ENCODE measurements at places on chromosomes 13 and 19.
A peak's percentile ranks its signal among the peaks of the same experiment; 100 is the strongest.

DNA sequence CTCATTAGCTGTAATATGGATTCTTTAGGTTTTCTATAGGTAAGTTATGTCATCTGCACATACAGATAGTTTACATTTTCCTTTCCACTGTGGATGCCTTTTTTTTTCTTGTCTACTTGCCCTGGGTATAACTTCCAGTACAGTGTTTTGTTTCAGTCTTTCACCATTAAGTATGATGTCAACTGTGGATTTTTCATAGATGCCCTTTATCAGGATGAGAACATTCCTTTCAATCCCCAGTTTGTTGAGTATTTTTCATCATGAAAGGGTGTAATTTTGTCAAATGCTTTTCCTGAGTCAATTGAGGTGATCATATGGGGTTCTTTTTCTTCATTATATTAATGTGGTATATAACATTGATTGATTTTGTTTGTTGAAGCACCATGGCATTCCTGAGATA is 43.6 kb upstream of the SACS start:
- no peak for DNase-seq

DNA sequence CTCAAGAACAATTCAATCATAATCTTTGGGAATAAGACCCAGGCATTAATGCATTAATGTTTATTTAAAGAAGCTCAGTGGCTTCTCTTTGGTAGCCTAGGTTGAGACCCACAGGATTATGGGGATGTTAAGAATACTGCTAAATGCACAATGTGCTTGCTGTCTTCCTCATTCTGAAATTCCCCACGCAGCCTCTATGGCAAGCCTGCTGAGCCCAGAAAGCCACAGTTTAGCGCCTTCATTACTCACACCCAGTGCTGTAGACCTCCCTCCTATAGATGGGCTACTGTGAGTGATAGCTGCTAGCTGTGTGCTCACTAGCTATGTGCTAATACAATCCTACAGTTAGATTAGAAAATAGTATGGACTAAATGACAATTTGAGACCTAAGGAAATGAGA is 90.6 kb downstream of the TNFSF13B start:
- DNase-seq = no peak

DNA sequence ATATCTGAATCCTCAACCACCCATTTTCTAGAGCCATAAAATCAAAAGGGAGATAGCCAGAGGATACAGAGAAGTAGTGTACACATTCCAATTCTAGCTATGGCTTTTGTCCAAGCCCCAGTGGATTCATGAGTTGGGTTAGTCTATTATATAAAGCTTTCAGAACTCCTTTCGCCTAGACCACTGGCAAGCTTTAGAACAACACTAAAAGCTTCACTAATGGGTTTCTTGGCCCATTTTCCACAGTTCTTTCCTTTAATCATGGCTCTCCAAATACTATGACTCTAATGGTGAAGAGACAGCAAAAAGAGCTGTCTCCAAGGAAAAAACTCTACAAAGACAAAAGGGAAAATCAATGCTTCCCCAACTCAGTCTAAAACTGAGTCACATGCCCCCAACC is 48.2 kb upstream of the SLITRK5 start:
- no peak for DNase-seq

- peak; percentile 72 for DNase-seq
Observed at GRCh38 chr13:91270031-91270430, 77.5 kb upstream of the MIR17HG start.

- DNase-seq = no peak
Observed at GRCh38 chr19:43773725-43774102, 7.1 kb downstream of the KCNN4 start.

GRCh38 chr19:55544776-55545439 is 435 bp downstream of the SBK3 start:
- no peak for DNase-seq

- peak; percentile 65 for DNase-seq
Observed at GRCh38 chr13:110562036-110562597, 595 bp upstream of the RAB20 start.

DNA sequence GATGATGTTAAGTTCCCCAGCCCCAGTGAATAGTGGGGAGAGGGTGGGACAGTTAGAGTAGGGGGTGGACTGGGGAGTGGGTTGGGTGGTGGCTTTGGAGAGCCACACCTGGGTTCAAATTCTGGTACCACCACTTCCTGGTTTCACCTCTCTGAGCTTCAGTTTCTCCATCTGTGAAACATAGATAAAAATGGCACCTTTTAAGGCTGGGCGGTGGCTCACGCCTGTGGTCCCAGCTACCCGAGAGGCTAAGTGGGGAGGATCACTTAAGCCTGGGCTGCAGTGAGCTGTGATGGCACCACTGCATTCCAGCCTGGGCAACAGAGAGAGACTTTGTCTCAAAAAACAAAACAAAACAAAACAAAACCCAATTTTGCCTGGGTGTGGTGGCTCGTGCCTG is 5.9 kb downstream of the VAV1 start:
- DNase-seq = no peak

- no peak for DNase-seq
Observed at GRCh38 chr13:98429977-98430736, 146.8 kb downstream of the STK24 start.

DNA sequence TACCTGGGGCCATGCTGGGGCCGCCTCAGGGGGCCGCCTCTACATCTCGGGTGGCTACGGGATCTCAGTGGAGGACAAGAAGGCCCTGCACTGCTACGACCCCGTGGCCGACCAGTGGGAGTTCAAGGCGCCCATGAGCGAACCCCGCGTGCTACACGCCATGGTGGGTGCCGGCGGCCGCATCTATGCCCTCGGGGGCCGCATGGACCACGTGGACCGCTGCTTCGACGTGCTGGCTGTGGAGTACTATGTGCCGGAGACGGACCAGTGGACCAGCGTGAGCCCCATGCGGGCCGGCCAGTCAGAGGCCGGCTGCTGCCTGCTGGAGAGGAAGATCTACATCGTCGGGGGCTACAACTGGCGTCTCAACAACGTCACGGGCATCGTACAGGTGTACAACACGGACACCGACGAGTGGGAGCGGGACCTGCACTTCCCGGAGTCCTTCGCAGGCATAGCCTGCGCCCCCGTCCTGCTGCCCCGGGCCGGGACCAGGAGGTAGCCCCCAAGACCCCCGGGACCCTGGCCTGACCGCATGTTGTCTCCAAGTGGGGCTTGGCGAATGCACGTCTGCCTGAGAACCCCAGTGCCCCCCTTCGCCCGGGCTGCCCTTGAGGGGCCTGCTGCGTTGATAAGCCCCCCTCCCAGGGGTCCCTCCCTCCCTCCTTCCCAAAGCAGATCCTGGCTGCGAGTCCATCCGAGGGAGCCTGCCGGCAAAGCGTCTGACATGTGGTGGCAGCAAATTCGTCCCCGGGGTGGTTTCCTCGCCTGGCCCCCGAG is 14.5 kb upstream of the CRTC1 start:
- DNase-seq = no peak

DNA sequence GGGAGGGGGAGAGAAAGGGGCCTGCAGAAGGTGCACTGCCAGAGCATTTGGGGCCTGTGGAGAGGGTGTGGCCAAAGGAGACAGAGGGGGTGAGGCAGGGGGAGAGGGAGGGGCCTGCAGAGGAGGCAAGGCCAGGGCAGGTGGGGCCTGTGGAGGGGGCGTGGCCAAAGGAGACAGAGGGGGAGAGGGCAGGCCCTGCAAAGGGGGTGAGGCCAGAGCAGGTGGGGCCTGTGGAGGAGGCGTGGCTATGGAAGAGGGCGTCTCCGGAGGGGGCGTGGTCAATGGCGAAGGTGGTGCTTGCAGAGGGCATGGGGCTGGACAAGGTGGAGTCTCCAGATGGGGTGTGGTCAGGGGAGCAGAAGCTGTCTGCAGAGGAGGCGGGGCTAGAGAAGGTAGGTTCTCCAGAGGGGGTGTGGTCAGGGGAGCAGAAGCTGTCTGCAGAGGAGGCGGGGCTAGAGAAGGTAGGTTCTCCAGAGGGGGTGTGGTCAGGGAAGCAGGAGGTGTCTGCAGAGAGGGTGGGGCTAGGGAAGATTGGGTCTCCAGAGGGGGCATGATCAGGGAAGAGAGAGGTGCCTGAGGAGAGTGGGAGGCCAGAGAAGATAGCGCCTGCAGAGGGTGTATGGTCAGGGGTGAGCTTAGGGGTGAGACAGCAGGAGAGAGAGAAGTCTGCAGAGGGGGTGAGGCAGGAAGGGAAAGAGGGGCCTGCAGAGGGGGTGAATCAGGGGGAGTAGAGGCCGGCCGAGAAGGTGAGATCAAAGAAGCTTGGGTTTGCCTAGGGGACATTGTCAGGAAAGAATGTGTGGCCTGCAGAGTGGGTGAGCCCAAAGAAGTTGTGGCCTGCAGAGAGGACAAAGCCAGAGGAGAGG is 3.4 kb downstream of the PRR36 start:
- peak; percentile 33 for DNase-seq

- no peak for DNase-seq
Observed at GRCh38 chr19:32642771-32643170, 32.2 kb downstream of the ANKRD27 start.

DNA sequence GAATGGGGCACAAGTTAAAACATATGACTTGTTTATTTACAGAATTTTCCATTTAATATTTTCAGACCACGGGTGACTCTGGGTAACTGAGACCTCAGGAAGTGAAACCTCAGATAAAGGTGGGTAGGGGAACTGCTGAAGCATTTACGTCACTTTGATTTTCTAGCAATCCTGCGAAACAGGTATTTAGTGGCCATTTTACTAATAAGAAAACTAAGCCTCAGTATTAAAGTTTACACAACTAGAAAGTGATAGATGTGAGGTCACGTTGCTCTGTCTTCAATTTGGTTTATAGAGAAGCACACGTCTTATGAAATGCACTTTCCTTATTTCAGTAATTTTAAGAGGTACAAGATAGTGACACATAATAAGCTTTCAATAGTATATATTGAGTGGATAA is 402.8 kb downstream of the FGF9 start:
- DNase-seq = no peak

DNA sequence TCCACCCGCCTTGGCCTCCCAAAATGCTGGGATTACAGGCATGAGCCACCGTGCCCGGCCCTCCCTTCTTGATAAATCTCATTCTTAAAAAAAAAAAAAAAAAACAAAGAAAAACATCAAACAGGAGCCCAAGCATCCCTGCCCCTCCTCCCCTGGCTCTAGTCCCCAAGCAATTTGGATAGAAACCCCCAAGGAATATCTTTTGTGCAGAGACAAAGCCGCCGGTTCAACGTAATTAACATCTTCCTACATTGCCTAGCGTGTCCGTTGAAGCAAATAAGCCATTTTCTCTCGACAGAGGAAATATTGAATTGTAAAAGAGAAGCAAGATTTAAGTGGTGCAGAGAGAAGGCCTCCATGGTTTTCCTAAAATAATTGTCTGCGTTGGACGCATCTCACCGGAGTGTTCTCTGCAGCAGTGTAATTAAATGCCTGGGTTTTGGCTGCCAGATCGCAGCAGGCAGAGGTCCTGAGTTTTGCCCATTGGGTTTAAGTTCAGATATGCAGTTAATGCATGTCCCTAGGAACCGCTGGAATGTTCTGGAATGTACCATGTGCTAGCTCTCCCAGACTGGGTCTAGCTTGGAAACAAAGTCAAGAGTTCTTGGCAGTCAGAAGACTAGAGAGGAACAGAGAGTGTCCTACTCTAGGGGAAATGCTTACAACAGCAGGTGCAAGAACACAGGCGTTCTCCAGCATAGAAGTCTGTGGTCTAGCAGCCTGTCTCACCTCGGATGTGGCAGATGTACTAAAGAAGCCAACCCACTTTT is 30.8 kb downstream of the PIN1 start:
- DNase-seq = no peak

- no peak for DNase-seq
Observed at GRCh38 chr13:27913160-27913559, 6.6 kb upstream of the PDX1 start.

DNA sequence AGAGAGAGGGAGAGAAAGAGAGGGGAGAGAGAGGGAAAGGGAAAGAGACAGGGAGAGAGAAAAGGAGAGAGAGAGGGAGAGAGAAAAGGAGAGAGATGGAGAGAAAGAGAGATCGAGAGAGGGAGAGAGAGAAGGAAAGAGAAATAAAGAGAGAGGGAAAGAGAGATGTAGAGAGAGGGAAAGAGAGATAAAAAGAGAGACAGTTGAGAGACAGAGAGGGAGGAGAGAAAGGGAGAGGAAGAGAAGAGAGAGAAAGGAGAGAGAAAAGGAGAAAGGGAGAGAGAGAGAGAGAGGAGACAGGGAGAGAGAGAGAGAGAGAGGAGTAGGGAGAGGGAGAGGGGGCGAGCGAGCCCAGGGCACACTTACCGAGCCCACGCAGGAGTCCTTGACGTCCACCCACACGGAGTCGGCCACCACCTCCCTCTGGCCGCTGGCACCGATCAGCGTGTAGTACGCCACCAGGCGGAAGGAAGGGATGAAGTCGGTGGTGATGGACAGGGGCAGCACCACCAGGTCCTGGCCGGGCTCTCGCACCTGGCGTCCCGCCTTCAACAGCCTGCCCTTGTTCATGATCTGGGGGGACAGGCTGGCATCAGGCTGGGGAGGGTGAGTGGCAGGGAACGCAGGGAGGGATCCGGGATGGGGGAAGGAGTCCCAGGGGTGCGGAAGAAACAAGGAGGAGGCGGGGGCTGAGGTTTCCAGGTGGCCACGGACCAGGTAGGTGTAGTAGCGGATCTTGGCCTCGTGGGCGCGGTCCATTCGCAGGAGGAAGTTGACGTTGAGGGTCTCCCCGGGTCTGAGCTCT is 10.0 kb downstream of the C3 start:
- DNase-seq = no peak

DNA sequence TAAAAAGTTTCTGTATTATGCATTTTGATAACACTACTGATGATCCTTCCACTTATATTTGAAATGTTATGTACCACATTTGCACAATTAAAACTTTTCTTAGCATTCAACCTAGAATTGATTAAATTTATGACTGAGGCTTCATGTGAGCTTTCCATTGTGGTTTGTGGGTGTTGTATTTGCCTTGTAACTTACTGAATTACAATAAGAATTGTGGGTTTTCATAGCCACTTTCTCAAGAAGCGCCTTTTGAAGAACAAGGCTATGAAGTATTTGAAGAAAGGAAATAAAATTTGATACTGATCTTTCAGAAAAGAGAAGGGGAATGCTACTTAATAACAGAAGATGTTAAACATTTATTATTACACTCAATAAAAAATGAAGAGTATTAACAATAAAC is 7.0 kb upstream of the TEX26 start:
- no peak for DNase-seq

- DNase-seq = no peak
Observed at GRCh38 chr19:49017041-49017665, at the start of gene LHB. Gene LHB (minus strand): TSS chr19:49017091. CDS start chr19:49017081, 10 bp downstream.

GRCh38 chr13:45826731-45827130 is 24.8 kb downstream of the SIAH3 start:
- no peak for DNase-seq

- peak; percentile 70 for DNase-seq
Observed at GRCh38 chr13:98839856-98840769, 87.6 kb upstream of the SLC15A1 start.

DNA sequence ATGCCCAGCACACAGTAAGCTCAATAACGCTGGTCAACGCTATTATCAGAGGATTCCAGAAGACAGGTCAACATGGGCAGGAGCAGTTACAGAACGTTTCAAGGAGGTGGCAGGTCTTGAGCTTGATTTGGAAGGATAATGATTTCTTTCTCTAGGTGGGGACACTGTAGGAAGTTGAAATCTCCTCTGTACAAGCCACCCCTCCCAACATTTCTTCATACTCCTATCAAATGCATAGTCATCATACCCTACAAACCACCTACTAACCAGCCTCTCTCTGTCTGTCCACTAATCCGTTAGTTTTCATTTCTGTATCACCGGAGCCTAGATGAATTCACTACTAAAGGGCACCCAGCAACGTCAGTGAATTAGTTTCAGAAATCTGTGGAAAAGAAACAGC is 1.3 kb downstream of the ATP7B start:
- DNase-seq = no peak

Data from endothelial cell of umbilical vein (primary cell).